ENCODE measurements at places on chromosomes 1 and 21. TPM values are rescaled to one million over a fixed set of nuclear protein-coding genes. Genes with fewer than 3 reads are reported as not detected.

C4BPA gene
- total RNA-seq, result not detected

TPTE gene
- not detected for total RNA-seq

HES3 gene
- not detected for total RNA-seq

ZNF124 gene
- 18.2 TPM for total RNA-seq

ATP6V0B gene
- total RNA-seq, result 58.6 TPM

LPAR3 gene
- 1.1 TPM for total RNA-seq

NR5A2 gene
- not detected for total RNA-seq

MPL gene
- total RNA-seq, result not detected

OPTC gene
- not detected for total RNA-seq

COL6A2 gene
- total RNA-seq, result 1.7 TPM

AGT gene
- not detected for total RNA-seq

PKLR gene
- not detected for total RNA-seq

AMY2A gene
- total RNA-seq, result not detected

OLFM3 gene
- total RNA-seq, result not detected

MEX3A gene
- 0.13 TPM for total RNA-seq

TMPRSS15 gene
- total RNA-seq, result not detected

FCRL4 gene
- not detected for total RNA-seq

DEPDC1 gene
- total RNA-seq, result 14.8 TPM

ZBED6 gene
- total RNA-seq, result 31.6 TPM

KIF26B gene
- total RNA-seq, result not detected

TRIM17 gene
- total RNA-seq, result 2.5 TPM

C1orf87 gene
- not detected for total RNA-seq

ILDR2 gene
- total RNA-seq, result 0.19 TPM

ETV3L gene
- not detected for total RNA-seq

AGO1 gene
- 26.8 TPM for total RNA-seq

LEPR gene
- 1.7 TPM for total RNA-seq

EXO1 gene
- 0.89 TPM for total RNA-seq

MAGOH gene
- 54.5 TPM for total RNA-seq

ZMPSTE24 gene
- total RNA-seq, result 28.4 TPM

TEDDM1 gene
- total RNA-seq, result not detected

KRTAP21-2 gene
- total RNA-seq, result not detected

C21orf58 gene
- 5.7 TPM for total RNA-seq

ALX3 gene
- not detected for total RNA-seq

UTS2 gene
- not detected for total RNA-seq

OLFML3 gene
- 1.8 TPM for total RNA-seq

VAMP3 gene
- total RNA-seq, result 60.9 TPM

SLAMF9 gene
- total RNA-seq, result not detected

RHD gene
- total RNA-seq, result 0.27 TPM

AIRE gene
- not detected for total RNA-seq

IGSF8 gene
- 33.7 TPM for total RNA-seq

UQCRHL gene
- total RNA-seq, result 1.4 TPM

All from naive thymus-derived CD4-positive, alpha-beta T cell (primary cell).